Nephron progenitor cell (in vitro differentiated cells): ENCODE measurements at places on chromosomes 16 and 17.

DNA sequence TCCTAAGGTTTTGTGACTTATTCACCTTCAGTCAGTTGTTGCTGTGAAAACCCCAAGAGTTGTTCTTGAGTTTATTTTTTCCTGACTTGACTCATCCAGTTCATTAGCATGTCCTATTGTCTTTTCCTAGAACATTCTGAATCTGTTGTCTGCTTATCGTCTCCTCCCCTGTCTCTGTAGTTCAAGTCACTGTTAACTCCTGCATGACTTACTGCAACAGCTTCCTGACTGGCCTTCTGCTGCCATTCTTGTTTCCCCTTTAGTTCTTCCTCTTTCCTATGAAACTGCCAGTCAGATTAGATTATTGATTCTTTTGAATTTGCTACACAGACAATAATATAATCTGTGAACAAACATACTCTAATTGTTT, 161.5 kb downstream of the FTO start:
- no peak for DNase-seq

GRCh38 chr17:82287868-82288801, 14.6 kb upstream of the CSNK1D start:
- no peak for DNase-seq

DNA sequence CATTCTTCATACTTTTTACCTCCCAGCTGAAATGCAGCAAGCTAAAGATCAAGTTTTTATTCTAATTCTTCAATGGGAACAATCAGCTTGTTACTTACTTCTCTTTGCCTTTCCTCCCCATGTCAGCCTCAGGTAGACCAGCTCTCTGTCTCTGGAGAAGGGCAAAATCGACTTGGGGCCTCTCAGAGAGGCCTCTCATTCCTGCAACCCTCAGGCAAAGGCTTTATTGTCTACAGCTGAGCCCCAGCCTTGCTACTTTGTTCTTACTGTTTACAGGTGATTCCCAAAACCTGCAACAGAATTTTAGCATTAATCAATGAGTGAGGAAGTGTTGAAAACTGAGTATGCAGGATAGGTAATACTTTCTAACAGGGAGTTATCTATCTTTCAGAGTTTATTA, 148.6 kb downstream of the KIF2B start:
- no peak for DNase-seq

DNA sequence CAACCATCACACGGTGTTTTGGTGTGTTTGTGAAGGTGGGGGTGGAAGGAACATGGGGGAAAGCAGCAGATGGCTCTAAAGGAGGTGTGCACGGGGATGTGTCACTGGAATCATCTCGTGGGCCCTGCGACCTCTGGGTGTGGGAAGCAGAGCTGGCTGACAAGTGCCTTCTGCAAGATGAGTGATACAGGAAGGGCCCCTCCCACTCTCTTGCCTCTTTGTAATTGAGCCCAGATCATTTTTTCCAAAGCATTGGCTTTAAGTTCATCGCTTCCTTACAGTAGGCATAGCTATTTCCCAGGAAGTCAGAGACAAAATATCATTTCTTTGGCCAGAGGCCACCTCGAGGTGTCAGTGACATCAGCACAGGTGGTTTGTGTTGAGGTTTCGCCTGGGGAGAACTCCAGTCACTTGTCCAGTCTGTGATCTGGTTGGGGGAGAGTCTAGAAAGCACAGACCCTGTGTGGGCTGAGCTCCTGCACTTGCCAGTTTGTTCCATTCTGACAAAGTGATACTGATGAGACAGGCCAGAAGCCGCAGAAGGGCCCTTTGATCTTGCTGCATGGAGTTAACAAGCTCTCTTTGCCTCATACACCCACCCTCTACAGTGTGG, 20.6 kb upstream of the SNTB2 start:
- no peak for DNase-seq

- DNase-seq = no peak
These were observed 70.5 kb upstream of the DHX40 start for GRCh38 chr17:59494757-59495368.

DNA sequence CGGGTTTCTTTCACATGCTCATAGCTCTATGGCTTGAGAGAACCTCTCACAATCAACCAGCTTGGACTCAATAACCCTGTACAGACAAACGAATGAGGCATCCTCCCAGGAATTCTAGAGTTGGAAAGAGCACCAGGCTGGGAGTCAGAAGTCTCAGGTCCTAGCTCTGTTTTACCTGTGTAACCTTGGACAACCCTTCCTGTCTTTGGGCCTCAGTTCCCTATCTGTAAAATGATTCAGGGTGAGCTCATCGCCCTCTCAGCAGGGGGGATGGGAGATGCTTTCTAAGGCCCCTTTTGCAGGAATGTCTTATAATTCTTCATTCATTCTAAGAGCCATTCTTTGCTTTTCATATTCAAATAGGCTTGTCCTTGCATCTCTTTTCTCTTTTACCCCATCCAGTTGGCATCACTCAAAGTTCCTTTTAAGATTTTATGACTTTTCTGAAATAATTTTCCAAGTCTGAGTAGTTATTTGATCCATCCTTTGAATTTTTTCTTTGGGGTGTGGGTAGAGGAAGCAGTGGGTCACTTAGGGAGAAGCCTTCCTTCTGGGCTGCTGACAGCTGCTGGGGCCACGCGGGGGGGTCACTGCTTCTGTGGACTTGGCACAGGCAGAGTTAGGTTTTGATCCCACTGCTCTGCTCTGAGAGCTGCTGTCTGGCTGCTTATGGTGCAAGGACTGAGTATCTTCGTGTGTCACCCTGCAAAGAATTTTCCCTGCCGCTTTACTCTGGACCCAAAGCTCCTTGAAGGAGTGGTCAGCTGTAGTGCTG, 102.7 kb downstream of the UTP18 start:
- DNase-seq = no peak

- no peak for DNase-seq
These were observed 6.2 kb upstream of the MYOCD start for GRCh38 chr17:12659500-12659899.

- DNase-seq = no peak
These were observed 3.4 kb upstream of the ABCC11 start for GRCh38 chr16:48250520-48251278.

- DNase-seq = no peak
These were observed 12.4 kb upstream of the ITGA3 start for GRCh38 chr17:50043290-50044148.

GRCh38 chr17:50635732-50635981, 976 bp downstream of the ABCC3 start:
- no peak for DNase-seq

DNA sequence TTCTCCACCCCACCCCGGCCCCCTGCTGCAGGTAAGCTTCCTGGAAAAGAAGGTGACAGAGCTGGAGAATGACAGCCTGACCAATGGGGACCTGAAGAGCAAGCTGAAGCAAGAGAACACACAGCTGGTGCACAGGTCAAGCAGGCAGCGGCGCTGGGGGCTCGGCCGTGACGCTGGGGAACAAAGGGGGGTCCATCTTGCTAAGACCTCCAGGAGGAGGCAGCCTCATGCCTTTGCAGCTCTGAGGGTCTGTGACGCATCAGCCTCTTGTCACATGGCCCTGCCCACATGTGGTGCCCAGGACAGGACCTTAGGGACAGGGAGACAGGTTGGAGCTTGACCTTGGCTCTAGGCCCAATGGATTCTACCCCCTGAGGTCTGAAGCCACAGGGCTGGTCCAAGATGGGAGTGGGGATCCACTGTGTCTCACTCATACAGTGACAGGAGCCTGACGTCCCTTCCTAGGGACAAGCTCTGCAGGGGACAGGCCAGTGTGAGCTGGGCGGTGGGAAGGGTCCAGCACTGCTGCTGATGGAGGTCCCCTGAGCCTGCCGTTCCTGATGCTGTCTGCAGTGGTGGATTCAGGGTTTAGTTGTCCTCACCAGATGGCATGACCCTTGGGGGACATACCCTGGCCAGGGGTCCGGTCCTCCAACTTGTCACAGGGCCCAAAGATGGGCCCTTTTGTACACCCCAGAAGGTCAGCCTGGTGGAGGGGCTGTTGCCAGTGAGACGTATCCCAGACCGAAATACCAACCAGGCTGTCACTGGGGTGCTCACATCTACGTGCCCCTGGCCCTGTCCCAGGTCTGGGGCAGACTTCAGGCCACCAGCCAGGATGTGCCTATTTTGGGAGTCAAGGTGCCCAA, 132.6 kb downstream of the RAB11FIP4 start:
- DNase-seq = no peak

DNA sequence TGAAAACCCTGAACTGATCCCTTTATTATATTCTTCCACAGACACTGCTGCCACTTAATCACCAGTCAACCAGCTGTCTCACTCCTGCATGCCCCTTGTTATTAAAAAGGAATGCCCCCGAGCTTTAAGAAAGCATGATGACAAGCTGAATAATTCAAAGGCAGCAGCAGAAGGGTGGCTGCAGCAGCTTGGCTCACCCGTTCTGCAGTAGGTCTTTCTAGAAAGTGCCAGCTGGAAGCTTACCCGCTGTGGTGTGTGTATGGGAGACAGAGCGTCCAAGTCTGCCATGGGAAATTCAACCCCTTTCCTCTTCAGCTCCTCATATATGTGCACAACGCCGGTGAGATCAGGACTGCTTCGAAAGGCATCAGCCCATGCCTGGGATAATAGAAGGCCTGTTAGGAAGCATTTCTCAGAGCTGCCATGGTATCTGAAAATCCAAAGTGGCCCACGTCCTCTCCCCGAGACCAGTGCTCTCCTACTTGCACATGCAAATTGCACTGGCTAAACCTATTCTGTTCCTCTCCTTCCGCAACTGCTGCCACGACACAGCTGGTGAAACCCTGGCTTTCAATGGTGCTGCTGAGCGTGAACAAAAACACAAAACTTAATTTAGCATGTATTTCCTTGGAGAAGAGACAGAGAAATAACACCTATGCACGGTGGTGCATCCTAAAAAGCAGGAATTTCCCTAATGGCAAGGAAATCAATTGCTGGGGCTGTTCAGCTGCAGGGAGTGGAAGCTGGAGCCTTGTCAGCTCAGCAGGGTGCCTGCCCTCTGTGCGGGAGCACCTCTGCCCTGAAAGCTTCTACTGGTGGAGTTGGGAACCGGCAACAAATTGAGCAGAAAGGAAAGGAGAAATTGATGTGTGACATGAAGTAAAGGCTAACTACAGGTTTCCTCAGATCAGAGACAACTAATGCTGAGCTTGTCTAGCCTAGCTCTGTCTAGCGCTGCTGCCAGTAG, 47.9 kb upstream of the SREBF1 start:
- DNase-seq = no peak

GRCh38 chr16:14131774-14132695, 60.9 kb downstream of the MRTFB start:
- no peak for DNase-seq

DNA sequence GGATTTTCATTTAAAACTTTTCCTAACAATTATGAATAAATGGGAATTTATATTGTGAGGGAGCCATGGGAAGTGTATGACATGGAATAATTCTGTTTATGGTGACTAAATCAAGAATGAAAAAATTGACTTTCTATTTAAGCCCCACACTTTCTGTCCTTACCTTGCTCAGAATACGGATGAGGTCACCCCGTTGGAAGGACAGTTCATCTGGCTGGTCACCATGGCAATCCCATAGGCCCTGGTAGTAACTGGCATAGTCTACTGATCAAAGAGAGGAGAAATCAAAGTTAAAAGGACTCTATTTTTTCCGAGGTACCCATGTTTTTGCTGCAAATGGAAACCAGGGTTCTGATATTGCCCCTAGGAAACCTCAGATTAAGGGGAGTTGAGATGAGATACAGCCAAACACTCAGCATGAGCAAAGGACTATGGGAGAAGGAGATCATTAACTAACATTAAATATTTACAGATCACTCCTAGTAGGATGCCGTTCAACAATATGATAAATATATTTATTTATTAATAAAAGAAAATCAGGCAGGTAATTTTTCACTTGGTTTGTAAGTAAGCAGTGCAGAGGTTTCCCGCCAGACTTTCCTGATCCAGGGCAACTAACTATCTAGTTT, 54.9 kb downstream of the SNX11 start:
- DNase-seq = no peak

DNA sequence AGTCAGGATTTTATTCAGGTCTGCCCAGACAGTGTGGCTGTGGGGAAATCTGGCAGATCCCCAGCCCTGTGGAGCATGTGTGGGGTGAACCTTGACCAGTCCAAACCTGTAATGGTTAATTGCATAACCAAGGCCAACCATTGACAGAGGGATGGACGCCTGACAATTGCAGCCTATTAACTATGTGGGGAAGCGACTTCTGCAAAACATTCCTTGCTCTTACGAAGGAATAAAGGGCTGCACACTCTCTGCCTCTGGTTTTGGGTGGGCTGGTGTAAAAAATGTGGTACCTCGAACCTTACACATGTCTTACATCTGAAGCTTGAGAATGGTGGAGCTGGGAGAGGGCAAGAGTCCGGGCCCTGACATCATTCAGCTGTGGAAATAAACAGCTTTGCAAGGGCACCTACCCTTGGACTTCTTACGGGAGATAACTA, 35.8 kb downstream of the MAF start:
- no peak for DNase-seq

DNA sequence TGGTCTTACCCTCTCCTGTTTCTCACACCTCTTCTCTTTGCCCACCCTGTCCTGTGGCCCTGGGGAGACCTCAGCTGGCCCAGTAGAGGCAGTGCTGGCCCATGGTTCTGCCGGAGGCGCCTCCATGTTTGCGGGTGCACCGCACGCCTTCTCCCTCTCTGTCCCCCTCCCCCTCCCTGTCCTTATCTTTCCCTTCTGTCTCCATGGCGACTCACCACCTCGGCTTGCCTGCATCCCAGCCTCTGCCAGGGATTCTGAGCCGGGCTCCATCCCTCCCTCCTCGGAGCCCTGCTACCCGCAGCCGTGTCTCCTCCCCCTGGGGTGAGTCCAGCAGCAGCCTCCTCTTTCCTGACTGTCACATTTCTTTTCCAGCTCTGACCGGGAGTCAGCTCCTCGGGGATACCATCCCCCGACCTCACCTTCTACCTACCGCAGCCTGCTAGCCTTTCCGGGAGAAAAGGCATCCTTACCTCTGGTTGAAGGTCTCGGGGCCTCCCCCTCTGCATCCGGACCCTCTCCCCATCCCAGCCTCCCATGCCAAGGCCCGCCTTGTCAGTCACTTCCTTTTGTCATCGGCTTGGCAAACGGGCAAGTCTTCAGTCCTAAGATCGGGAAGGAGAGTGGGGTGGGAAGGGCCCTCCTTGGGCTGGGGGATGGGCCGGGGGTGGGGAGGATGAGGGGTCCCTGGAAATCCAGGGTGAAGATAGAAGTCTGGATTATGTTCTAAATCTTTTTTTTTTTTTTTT, at the start of gene RNF112:
TSS of gene RNF112 (plus strand) at position 358 of the 746 bp plus-strand sequence. CDS start at position 535, 177 bp downstream.
- DNase-seq = no peak

- no peak for DNase-seq
These were observed 233.1 kb upstream of the FOXF1 start for GRCh38 chr16:86277221-86277620.

- no peak for DNase-seq
These were observed 43.6 kb downstream of the IKZF3 start for GRCh38 chr17:39820541-39820940.

GRCh38 chr17:51188271-51188833, 22.1 kb downstream of the NME2 start:
- DNase-seq = no peak

GRCh38 chr16:27786221-27786922, 236.4 kb downstream of the KATNIP start:
- DNase-seq = peak; percentile 38

DNA sequence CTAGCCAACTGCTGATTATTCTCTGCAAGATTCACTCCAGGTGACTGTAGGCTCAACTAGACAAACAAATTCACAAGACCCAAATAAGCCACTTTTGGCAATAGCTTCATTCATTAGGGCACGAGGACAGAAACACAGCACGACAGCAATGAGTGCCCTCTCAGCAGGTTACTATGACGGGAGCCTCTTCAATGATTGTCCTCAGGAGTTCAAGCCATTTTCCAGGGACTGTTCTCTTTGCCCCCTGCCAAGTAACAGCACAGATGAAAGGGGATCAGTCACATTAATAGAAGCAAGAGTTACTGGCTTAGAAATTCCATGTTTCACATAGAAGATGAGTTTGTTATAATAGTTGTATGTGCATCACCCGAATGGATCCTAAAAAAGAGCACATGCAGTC, 712.2 kb downstream of the CDH8 start:
- no peak for DNase-seq
